ENCODE measurements at places on chromosomes 5 and 9. TPM values are rescaled to one million over a fixed set of nuclear protein-coding genes. Genes with fewer than 3 reads are reported as not detected.

DNA sequence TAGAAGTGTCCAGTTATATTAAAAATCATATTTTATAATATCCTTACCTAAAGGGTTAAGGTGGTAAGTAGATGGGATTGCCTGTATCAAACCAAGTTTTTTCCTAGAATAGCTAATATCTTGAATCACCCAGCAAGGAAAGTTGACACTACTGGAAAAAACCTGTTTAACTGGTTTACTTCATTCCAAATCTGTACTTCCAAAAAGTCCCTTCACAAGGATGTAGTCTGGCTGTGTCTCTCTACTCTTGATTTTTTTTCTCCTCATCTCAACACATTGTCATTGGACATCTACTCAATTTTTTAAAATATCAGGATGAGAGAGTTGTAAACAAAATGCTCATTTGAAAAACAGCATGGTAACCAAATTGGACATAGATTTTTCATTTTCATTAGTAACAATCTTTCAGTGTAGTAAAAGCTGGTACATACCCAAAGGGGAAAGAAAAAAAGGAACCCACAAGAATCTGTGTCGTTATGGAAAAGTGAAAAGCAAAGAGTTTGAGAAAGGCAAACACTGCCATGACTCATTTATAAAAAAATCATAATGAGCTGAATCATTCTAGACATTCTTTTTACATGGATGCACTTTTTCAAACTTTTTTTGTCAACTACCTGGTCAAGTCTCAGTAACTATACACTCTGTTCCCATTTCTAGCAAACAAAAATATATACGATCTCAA is 173.5 kb downstream of the GLIS3 start:
- H3K27ac ChIP-seq, result no peak overlapping the region
- H3K4me3 ChIP-seq, result no peak overlapping the region
- no peaks in the 10 kb centered on the region for H3K36me3 ChIP-seq
- peaks cover 7% of the 10 kb centered on the region for H3K27me3 ChIP-seq

GRCh38 chr9:136689108-136689460 is 1.8 kb upstream of the AGPAT2 start:
- no peak overlapping the region for H3K4me3 ChIP-seq
- peaks cover 13% of the 10 kb centered on the region for H3K27me3 ChIP-seq
- no peaks in the 10 kb centered on the region for H3K36me3 ChIP-seq
- peaks cover 15% of the 10 kb centered on the region for H3K4me1 ChIP-seq
- no peak overlapping the region for H3K27ac ChIP-seq

DNA sequence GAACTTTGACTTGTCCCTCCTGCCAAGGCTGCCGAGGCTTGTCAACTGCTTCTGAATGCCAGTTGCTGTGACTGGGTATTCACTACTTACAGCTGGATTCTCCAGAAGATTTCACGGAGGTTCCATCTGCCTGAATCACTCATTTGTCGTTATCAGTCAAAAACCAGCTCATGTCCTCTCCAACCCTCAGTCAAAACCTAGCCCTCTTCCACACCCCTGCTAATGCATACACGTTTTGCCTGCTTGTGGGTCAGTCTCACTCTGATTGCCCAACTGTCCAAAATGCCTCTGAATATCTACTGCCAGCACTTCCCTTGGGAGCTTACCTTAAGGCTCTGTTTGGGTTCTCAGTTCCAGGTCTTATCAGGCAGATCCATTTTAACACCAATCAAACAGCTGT is 238.6 kb upstream of the TMEM161B start:
- no peak overlapping the region for H3K27ac ChIP-seq
- H3K4me3 ChIP-seq, result no peak overlapping the region
- DNase-seq, result no peak
- H3K36me3 ChIP-seq, result no peaks in the 10 kb centered on the region
- peaks cover 11% of the 10 kb centered on the region for H3K4me1 ChIP-seq

DNA sequence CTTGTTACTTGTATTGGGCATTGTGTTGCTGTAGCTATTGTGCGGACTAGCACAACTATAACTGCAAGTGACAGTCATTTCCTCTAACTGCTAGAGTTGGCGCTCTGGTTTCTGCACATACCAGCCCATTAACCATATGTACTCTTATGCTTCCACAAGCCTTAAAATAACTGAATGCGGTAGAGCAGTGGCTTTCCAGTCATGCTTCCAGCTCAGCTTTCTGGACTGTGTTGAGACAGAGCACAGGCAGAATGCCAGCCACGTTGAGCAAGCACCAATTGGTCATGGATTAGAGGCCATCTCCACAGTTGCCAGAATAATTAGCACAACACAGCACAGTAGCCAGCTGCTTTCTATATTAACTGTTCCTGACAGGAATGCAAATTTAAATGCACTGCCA is 12.2 kb downstream of the INVS start:
- no peak overlapping the region for H3K4me3 ChIP-seq
- H3K36me3 ChIP-seq, result peaks cover 12% of the 10 kb centered on the region
- no peak overlapping the region for H3K27ac ChIP-seq
- no peaks in the 10 kb centered on the region for H3K27me3 ChIP-seq

DNA sequence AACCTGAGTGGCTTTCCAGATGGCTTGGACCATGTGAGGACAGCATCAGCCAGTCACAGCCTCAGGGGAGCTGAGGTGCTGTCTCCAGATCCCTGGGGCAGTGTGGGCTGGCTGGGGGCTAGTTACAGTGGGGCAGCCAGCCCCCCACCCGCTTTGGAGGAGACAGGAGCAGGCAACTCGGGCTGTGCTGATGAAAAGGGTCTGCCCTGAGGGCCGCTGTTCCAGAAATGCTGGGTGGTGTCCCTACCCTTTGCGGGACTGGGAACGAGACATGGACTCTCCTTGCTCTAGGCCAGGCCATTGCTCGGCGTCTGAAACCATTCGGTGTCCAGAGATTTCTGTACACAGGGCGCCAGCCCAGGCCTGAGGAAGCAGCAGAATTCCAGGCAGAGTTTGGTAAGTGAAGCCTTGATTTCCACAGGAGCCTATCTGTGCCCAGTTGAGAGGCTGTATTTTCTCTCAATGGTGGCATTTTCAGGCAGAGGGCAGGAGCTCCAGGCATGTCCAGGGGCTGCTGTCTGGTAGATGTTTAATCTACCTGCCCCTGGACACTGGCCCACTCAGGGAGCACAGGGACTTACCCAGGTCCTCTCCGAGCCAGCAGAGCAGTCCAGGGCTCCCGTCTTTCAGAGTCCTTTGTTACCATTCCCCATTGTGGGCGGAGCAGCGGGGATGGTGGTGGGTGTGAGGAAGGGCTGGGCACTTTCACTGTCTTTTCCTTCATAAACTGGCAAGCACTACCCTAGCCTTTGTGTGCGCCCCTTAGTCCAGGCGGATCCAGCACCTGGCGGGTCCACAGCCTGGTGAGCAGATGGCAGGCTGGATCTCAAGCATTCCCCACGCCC is 7.2 kb downstream of the GRHPR start:
- no peak for DNase-seq
- H3K27ac ChIP-seq, result no peak overlapping the region
- H3K4me3 ChIP-seq, result no peak overlapping the region
- no peaks in the 10 kb centered on the region for H3K27me3 ChIP-seq
- peaks cover 4% of the 10 kb centered on the region for H3K4me1 ChIP-seq
- peaks cover 5% of the 10 kb centered on the region for H3K36me3 ChIP-seq

DNA sequence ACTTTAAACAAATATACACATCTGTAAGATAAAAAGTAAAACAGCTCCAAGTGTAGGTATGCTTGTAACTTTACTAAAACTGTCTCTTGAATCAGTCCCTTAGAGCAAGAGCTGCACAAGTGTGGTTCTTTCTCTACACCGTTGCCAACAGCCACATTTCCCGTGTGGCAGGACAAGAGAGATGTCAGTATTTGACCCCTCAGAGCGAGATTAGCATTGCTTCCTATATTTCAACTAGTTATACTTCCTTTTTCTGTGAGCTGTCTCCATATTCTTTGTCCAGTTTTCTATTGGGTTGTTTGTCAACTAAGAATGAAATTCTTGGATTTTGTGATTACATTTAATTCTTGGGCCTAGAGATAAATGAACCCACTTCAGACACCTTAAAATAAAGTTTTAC is 8.0 kb downstream of the PLIN2 start:
- H3K4me3 ChIP-seq, result no peak overlapping the region
- H3K36me3 ChIP-seq, result peaks cover 72% of the 10 kb centered on the region
- H3K4me1 ChIP-seq, result peaks cover 13% of the 10 kb centered on the region
- H3K27me3 ChIP-seq, result no peaks in the 10 kb centered on the region

GRCh38 chr9:136117291-136117915 is 1.3 kb downstream of the TMEM250 start:
- DNase-seq, result peak; percentile 76
- H3K27me3 ChIP-seq, result no peaks in the 10 kb centered on the region
- H3K4me3 ChIP-seq, result peak overlapping the region; percentile 79

- H3K27me3 ChIP-seq, result peaks cover 8% of the 10 kb centered on the region
- H3K4me3 ChIP-seq, result no peak overlapping the region
- no peak overlapping the region for H3K27ac ChIP-seq
- DNase-seq, result no peak
Observed at GRCh38 chr5:139226131-139226530, 28.0 kb upstream of the SIL1 start.

GRCh38 chr9:136351252-136351800 is 12.2 kb downstream of the DNLZ start:
- H3K36me3 ChIP-seq, result no peaks in the 10 kb centered on the region
- no peak overlapping the region for H3K27ac ChIP-seq
- no peaks in the 10 kb centered on the region for H3K27me3 ChIP-seq
- DNase-seq, result no peak
- H3K4me1 ChIP-seq, result no peaks in the 10 kb centered on the region

DNA sequence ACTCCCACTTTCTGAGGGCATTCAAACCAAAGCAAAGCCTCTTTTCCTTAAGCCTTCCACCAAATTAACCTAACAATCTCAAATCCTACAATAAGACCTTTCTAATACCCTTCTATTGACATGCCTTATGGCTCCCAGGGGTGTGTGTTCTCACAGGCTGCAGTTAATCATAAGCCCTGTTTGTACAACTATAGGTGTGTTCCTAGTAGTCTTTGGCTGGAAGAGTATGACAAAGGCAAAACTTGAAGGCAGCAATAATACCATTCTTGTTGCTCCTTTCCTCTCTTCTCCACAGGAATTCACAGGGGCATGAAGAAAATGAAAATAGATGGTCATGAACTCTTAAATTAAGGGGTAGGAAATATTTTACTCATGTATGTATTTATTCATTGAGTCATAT is 10.9 kb upstream of the FBXO38 start:
- H3K27ac ChIP-seq, result no peak overlapping the region
- peaks cover 5% of the 10 kb centered on the region for H3K36me3 ChIP-seq
- no peak overlapping the region for H3K4me3 ChIP-seq
- H3K27me3 ChIP-seq, result peaks cover 3% of the 10 kb centered on the region
- no peak for DNase-seq

DNA sequence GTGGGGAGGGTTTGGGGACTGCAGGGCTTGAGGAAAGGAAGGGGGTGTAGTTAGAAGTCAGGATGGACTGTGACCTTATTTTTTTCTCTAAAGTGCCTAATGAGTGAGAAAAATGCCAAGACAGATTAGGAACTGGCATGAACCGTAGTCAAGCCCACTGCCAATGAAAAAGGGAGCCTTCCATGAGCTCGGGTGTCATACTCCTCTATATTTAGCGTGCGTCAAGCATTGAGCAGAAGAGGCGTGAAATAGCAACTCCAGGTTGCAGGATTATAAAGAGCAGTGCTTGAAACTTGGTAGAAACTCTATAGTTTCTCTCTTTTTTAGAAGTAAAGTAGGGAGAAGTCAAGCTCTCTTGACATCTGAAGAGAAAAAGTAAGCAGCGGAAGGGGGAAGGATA is 1.8 kb downstream of the SGCD start:
- H3K4me1 ChIP-seq, result no peaks in the 10 kb centered on the region
- no peak overlapping the region for H3K27ac ChIP-seq
- no peaks in the 10 kb centered on the region for H3K36me3 ChIP-seq
- no peak overlapping the region for H3K4me3 ChIP-seq

DNA sequence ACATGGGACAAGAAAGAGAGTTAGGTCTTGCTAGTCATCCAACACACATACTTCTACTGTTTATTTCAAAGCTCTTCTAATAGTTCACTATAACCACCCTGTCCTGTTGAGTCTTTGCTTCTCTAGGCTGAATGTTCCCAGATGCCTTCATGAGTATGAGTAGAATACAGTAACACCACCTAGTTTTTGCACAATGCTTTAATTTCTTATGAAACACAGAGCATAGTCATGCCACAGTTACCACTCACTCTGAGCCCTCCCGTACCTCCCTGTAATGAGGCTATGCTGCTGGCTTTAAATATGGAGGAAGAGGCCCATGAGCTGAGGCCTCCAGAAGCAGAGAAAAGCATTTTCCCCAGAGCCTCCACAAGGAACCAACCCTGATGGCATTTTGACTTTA is 75.0 kb upstream of the SLC1A3 start:
- no peaks in the 10 kb centered on the region for H3K36me3 ChIP-seq
- peaks cover 8% of the 10 kb centered on the region for H3K27me3 ChIP-seq
- no peaks in the 10 kb centered on the region for H3K4me1 ChIP-seq
- no peak overlapping the region for H3K27ac ChIP-seq
- no peak for DNase-seq
- no peak overlapping the region for H3K4me3 ChIP-seq

DNA sequence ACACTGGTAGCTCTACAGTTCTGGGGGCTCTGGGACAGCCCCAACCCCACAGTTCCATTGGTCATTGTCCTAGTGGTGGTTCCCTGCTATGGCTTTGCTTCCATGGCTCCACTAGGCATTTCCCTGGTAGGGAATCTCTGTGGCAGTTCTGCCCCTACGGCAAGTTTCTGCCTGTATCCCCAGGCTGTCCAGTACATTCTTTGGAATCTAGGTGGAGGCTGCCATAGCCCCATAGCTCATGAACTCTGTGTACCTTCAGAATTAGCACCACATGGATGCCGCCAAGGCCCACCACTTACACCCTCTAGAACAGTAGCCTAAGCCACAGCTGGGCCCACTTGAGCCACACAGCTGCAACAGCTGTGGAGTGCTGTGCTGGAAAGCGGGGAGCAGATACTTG is 3.3 kb upstream of the GOLM1 start:
- peaks cover 2% of the 10 kb centered on the region for H3K36me3 ChIP-seq
- no peak overlapping the region for H3K27ac ChIP-seq
- peaks cover 53% of the 10 kb centered on the region for H3K27me3 ChIP-seq
- no peak for DNase-seq
- peaks cover 21% of the 10 kb centered on the region for H3K4me1 ChIP-seq
- no peak overlapping the region for H3K4me3 ChIP-seq

DNA sequence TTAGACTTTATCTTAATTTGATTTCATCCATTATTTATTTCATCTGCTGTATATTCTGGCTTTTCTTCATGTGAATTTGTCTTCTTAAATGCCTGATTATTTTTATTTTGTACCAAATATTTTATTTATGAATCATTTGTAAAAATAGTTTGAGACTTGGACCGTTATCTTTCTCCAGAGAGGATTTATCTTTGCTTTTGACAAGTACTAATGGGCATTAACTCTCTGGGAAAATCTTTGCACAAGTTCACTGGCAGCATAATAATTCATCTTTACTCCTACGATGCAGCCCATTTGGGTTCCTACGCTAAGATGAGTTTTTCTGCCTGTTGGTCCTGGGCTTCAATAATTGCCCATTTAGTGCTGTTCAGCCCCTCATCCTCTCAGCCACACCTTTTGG is 131.0 kb upstream of the RORB start:
- no peaks in the 10 kb centered on the region for H3K36me3 ChIP-seq
- no peak for DNase-seq
- no peak overlapping the region for H3K27ac ChIP-seq
- no peak overlapping the region for H3K4me3 ChIP-seq
- H3K27me3 ChIP-seq, result no peaks in the 10 kb centered on the region

The ANKRD31 gene
- total RNA-seq, result 0.26 TPM

The FAT2 gene
- not detected for total RNA-seq

The PWWP2A gene
- 21.0 TPM for total RNA-seq

The CATSPER3 gene
- 0.82 TPM for total RNA-seq

The GARIN3 gene
- total RNA-seq, result not detected

The GRM6 gene
- total RNA-seq, result not detected

The CA9 gene
- total RNA-seq, result 0.21 TPM

The TPPP gene
- total RNA-seq, result 0.20 TPM

The MAMDC4 gene
- 13.4 TPM for total RNA-seq

The GLRA1 gene
- total RNA-seq, result not detected

The PTGDS gene
- total RNA-seq, result 3.2 TPM

The BAAT gene
- total RNA-seq, result not detected

The ANKDD1B gene
- total RNA-seq, result not detected

The MYO10 gene
- total RNA-seq, result not detected

The LRRC26 gene
- total RNA-seq, result 0.30 TPM

The QRFP gene
- total RNA-seq, result not detected
